ENCODE measurements at places on chromosomes 6 and 20.

DNA sequence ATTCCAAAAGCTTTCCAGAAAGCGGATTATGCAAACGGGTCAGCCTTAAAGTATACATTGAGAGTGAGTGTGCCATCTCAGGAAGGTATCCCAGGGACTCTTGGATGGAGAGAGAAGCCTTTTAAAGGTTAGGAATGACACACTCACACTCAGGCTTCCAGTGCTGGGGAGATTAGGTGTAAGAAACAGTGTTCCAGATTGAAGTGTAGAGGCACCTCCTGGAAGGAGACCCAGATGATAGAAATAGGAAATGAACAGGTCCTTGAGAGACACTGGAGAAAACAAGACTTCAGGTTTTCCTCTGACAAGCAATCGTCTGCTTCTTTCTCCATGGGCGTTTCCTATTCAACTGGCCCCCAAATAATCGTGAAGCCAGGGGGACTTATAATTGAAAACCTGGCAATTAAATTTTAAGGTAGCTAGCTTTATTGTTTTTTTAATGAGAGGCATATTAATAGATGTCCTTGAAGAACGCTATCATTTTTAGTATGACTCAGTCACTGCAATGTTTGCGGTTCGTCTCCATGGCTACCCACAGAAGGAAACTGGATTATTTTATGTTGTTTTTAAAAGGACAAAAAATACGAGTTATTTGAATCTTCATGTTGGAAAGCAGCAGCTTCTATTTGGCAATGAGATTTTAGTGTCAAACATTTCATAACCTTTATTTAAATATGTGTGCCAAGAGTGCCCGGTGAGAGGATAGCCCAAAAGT, 85.3 kb downstream of the TRMT6 start:
- peak; percentile 36 for DNase-seq

DNA sequence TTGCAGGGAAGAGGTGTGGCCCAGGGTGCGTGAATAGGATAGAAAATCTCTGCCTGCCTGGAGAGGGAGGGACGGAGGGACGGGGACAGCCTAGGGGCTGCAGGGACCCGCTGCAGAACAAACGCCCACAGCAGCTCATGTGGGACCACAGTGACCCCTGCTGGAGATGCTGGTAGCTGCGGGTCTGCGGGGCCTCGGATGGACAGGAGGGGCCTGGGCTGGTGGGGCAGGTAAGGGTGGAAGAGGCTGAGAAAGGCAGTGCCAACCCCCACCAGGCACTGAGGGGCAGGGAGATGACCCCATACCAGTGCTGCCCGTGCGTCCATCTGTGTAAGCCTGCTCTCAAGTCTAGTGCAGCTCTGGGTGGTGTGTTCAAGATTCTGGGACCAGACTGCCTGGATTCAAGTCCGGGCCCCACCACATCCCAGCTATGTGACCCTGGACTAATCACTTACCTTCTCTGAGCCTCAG, 39.4 kb downstream of the KIAA1755 start:
- peak; percentile 69 for DNase-seq

GRCh38 chr6:155495011-155495768, 39.6 kb upstream of the NOX3 start:
- peak; percentile 6 for DNase-seq

- DNase-seq = no peak
Observed at GRCh38 chr6:104642871-104643270, 216.8 kb downstream of the HACE1 start.

DNA sequence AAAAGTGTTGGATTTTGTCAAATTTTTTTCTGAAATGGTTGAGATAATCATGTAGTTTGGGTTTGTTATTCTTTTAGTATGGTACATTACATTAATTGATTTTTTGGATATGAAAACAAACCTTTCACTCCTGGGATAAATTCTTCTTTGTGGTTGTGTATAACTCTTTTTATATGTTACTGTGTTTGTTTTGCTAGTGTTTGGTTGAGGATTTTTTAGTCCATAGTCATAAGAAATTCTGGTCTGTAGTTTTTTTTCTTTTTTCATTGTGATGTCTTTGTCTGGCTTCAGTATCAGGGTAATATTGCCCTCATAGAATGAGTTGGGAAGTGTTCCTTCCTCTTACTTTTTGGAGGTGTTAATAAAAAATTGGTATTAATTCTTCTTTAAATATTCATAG, 122.2 kb upstream of the ATXN1 start:
- DNase-seq = no peak

GRCh38 chr6:122153557-122153956, 245.9 kb upstream of the HSF2 start:
- no peak for DNase-seq

DNA sequence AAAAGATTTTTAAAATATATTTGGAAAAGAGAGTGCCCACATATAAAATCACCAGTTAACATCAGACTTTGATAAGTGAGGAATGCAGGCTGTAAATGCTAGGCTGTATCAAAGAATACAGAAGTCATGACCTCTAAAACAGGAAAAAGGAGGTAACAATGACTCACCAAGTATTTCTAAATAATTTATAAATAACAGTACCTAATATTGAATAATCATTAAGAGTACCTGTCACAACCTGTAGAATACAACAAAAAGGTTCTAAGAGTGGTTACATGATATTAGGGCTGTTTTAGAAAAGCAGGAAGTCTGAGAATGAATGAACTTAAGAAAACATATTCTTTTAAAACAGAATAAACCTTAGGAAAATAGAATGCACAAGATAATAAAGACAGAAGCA, 173.1 kb upstream of the CST7 start:
- DNase-seq = no peak

DNA sequence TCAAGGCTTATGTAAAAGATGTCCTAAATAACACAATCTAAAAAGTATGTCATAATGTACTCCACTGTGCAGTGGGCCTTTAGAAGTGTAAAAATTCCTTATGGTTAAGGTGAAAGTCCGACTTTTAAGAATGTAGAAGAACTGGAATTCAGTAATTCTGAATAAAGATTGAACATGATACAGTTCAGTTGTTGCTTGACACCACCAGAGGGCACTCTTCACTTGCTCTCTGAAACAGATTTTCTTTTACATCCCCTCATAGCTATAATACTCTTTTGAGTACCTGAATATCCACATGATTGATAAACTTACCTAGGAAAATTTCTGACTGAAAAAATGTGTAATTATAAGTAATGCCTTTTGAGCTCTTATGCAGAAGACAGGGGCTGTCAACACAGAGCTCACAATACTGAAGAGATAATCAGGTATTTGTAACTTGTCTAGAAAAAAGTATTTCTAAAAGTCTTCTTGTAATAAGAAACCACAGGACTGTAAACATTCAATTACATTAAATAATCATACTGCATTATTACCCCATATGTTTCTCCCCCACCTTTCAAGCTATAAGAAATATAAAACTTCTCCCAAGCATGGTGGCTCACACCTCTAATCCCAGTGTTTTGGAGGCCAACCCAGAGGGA, 92.1 kb downstream of the POPDC3 start:
- peak; percentile 47 for DNase-seq

DNA sequence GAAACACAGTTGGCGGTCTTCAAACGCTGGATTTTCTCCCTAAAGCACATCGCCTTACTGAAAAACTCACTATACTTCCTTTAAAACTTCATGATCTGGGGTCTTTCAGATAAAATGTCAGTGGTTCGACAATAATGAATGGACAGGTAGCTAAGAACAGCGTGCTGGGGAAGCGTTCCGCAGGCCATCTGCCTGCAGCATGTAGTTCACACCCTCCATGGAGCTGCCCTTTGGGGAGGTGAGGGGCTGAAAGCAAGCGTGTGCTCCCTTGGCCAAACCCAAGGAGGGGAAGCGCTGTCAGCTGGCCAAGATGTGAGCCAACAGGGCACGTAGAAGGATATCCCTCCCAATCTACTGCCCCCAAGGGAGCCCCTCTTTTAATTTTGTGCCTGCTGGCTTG, 20.8 kb downstream of the MYLK4 start:
- no peak for DNase-seq

- no peak for DNase-seq
Observed at GRCh38 chr6:47188588-47189021, 121.1 kb downstream of the TNFRSF21 start.

- DNase-seq = no peak
Observed at GRCh38 chr6:33206864-33207551, 1.3 kb upstream of the RING1 start.

GRCh38 chr20:33318096-33318429, 35.0 kb downstream of the BPIFB1 start:
- no peak for DNase-seq

DNA sequence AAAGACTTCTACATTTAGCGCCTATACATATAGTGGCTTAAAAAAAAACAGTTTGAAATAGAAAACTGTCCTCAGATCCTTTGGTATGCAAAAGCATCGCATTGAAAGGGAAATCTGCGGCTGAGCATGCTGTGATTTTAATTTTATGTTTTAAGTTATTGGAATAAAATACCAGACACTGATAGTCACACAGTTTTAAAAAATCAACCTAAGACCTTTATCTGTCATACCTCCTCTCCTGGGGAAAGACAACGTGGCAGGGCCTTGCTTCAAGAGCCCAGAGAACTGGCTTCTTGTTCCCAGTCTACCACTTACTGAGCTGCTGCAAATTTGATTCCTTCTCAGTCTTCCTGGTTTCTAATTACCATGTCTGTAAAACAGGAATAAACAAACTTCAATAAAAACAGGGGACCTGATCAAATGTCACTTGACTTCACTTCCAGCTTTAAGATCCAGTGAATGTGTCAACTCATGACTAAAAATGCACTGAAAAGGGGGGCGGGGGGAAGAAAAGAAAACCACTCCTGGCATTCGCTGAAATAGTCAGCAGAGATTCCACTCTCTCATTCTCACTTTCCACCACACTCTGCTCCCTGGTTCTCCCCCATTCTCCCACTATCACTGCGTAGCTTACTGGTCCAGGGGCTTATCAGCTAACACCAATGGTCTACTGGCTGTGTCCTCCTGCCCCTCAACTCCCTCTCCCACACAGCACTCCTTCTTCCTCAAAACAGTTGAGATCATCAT, 494.7 kb upstream of the MARCKS start:
- peak; percentile 8 for DNase-seq

DNA sequence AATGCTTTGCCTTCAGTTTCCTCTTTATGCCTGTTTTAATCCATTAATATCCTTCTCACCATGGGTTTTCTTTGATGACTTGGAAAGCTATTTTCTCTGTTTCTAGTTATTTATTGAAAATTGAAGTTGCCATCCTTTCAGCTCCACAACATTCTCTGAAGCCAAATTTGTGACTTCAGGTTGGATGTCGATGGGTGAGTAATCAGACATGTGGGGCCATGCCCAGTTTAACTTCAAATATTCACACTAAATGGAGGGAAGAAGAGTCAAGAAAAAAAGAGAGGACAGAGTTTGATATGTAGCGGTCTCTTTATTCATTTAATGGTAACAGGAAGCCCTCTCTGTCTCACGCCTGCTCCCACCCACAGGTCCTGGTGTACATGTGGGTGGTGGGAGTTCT, 89.1 kb upstream of the RIPOR2 start:
- no peak for DNase-seq

GRCh38 chr6:34973547-34974248, 84.6 kb downstream of the ANKS1A start:
- no peak for DNase-seq

DNA sequence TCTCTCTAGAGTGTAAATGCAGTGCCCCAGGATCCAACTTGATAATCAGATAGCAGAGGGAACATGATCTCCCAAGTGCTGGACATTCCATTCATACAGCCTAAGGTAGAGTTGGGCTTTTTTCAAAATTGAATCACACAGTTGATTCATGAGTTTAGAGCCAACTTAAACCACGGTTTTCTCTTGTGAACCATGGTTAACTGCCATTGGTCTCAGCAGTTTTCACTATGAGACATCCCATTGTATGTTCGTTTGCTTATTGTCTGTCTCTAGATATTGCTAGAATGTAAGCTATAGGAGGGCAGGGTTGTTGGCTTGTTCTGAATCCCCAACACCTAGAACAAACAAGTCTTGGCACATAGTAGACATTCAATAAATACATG, 37.2 kb upstream of the TAF8 start:
- no peak for DNase-seq

GRCh38 chr6:44219815-44220784, 3.3 kb upstream of the SLC29A1 start:
- no peak for DNase-seq
